Metanephros (tissue), 2 donors: ENCODE measurements at places on chromosomes 2 and 18. TPM values are rescaled to one million over a fixed set of nuclear protein-coding genes. Genes with fewer than 3 reads are reported as not detected.

The GRB14 gene
- total RNA-seq, result 19.0 TPM

The C2orf78 gene
- total RNA-seq, result not detected

The CD28 gene
- total RNA-seq, result 2.7 TPM

The EVX2 gene
- not detected for total RNA-seq

The NOSTRIN gene
- 25.3 TPM for total RNA-seq

The CFC1 gene
- not detected for total RNA-seq

The AQP4 gene
- 0.93 TPM for total RNA-seq

The ATF2 gene
- 67.7 TPM for total RNA-seq

The YPEL5 gene
- total RNA-seq, result 99.0 TPM

The UNC80 gene
- 3.1 TPM for total RNA-seq

The SLC4A5 gene
- 8.4 TPM for total RNA-seq

The COL4A3 gene
- 44.4 TPM for total RNA-seq

The TMEM17 gene
- 4.3 TPM for total RNA-seq

The CPO gene
- total RNA-seq, result not detected

The NEU2 gene
- total RNA-seq, result not detected

The FABP1 gene
- total RNA-seq, result 1.1 TPM

The PJVK gene
- 5.1 TPM for total RNA-seq

The MOGAT1 gene
- not detected for total RNA-seq

The TMEM198 gene
- total RNA-seq, result 4.6 TPM

The MFSD2B gene
- total RNA-seq, result 2.2 TPM

The KATNAL2 gene
- total RNA-seq, result 8.3 TPM

The COMMD1 gene
- total RNA-seq, result 38.9 TPM

The CRYGC gene
- total RNA-seq, result not detected

The TMEM169 gene
- 4.3 TPM for total RNA-seq

The STK16 gene
- total RNA-seq, result 24.2 TPM

The ZNF24 gene
- total RNA-seq, result 45.5 TPM

The SMYD1 gene
- total RNA-seq, result 30.2 TPM

The MROH2A gene
- total RNA-seq, result 0.53 TPM

The KCNG2 gene
- total RNA-seq, result 1.4 TPM

The GAL3ST2 gene
- total RNA-seq, result 0.82 TPM

The GAREM2 gene
- total RNA-seq, result 3.7 TPM
